Umbilical cord (tissue), 2 donors: ENCODE measurements at places on chromosomes 16 and 17. TPM values are rescaled to one million over a fixed set of nuclear protein-coding genes. Genes with fewer than 3 reads are reported as not detected.

- no peak for DNase-seq
Observed at GRCh38 chr16:87422106-87422505, 30.0 kb downstream of the MAP1LC3B start.

GRCh38 chr16:57704011-57704904, 9.7 kb downstream of the DRC7 start:
- DNase-seq: no peak

GRCh38 chr16:1791943-1792812, 1.3 kb downstream of the IGFALS start:
- DNase-seq: no peak

The CALCOCO2 gene
- 120 TPM for total RNA-seq

DNA sequence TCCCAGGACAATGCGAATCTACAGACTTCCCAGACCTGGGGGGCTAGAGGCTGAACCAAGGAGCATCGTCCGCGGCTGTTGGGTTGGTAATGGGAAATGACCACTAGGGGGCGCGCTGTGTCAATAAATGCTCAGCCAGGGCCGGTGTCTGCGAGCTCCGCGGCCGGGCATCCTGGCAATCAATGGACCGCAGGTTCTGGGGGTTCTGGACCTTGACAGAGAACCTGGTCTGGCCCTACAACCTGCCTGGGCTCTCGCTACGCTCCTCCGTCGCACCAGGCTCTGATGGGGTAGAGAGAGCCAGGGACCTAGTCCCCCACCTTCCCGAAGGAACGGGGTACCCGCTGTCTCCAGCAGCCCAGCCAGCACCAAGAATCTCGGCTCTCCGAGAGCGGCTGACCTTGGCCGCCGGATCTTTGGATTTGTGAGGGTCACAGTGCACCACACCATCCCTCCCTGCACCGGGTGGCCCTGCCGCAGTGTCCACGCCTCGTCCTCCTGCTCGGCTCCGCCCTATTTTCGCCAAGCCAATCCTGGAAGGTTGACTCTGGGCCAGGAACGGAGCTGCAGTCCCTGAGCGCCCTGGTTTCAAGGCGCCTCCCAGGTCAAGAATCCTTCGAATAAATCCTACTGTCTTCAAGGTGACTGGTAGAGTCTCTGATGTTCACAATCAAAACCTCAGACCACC, 20.4 kb upstream of the BEAN1 start:
- DNase-seq: peak; percentile 80

The CCL17 gene
- not detected for total RNA-seq

The SLC25A19 gene
- 43.1 TPM for total RNA-seq

GRCh38 chr17:57324060-57324459, 67.7 kb downstream of the MSI2 start:
- no peak for DNase-seq

GRCh38 chr16:78184238-78185183, 85.1 kb downstream of the WWOX start:
- peak; percentile 49 for DNase-seq

DNA sequence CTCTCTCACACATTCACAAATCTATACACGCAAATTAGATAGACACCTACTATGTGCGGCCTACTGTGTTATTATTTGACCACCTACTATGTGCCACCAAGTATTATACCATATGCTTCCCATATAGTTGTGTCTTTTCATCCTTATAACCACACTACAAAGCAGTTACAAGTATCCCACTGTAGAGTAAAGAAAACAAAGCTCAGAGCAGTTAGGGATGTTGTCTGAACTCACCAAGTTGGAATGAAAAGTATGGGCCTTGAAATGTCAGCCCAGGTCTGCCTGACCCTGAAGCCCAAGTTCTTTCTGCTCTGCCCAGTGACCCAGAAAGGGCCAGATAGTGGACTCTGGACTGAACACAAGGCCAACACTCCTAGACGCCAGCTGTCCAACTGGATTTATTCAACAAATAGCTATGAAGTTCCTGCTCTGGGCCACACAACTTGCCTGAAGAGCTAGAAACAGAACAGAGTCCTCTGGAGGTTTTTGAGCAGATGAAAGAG, 8.5 kb downstream of the KRT37 start:
- DNase-seq: no peak

DNA sequence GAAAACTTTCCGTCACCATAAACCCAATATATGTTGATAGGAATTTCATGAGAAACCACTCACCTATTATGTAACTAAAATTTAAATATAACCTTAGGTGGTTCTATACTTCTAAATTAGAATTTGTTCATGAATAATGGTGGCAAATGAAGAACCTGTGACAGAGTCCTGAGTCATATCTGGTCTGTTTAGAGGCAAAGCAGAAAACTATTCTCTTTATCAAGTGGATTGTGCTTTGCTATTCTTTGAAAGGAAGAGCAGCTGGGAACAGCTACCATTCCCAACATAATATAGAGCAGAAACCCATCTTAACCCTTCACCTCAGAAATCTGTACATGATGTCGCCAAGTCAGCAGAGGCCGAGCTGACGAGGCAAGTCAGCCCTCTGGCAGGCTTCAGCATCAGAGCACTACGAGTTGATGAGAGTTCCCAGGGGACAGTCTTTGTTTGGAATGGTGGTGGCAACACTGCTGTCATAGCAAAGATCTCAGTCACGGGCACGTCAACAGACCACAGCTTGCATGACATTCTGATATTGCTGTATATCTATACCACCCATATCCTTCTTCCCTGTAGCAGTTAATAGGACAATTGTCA, 631.9 kb upstream of the CA10 start:
- DNase-seq: no peak

DNA sequence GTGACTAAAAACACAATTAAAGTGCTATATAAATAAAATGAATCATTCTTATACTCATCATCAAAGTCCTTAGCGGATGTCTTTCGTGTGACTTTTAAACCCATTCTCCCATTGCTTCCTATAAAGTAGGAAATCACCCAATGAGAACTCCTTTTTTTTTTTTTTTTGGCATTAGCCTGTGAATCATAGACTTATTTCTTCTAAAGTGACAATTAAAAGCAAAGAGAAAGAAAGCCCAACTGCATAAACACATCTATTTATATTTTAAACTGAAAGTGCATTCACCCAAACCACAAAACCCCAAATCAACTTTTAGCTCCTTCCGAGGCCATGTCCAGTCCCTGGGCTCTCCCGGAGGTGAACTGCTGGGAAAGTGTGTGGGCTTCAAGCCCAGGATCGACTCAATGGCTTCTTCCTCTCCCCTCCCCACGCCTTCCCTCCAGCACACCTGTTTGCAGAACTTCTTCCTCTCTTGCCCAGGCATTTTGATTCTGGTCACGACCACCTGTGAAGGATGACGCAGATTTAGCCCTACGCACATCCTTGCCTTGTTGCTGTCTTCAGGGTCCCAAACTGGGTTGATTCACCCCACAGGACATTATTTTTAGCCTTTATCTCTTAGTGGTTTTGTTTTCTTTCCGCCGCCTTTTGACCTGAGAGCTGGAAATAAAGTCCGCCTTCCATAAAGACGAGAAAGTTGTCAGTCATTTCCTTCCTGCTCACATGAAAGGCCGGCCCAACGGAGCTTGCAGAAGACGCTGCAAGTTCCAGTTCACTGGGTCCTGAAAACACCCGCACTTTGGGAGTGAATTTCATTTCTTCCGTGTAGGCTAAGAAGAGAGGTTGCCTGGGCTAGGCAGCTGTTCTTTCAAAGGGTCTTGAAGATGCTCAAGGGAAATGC, 166.8 kb downstream of the MAP2K6 start:
- no peak for DNase-seq

GRCh38 chr17:46983782-46984181, 4.7 kb upstream of the RPRML start:
- no peak for DNase-seq

DNA sequence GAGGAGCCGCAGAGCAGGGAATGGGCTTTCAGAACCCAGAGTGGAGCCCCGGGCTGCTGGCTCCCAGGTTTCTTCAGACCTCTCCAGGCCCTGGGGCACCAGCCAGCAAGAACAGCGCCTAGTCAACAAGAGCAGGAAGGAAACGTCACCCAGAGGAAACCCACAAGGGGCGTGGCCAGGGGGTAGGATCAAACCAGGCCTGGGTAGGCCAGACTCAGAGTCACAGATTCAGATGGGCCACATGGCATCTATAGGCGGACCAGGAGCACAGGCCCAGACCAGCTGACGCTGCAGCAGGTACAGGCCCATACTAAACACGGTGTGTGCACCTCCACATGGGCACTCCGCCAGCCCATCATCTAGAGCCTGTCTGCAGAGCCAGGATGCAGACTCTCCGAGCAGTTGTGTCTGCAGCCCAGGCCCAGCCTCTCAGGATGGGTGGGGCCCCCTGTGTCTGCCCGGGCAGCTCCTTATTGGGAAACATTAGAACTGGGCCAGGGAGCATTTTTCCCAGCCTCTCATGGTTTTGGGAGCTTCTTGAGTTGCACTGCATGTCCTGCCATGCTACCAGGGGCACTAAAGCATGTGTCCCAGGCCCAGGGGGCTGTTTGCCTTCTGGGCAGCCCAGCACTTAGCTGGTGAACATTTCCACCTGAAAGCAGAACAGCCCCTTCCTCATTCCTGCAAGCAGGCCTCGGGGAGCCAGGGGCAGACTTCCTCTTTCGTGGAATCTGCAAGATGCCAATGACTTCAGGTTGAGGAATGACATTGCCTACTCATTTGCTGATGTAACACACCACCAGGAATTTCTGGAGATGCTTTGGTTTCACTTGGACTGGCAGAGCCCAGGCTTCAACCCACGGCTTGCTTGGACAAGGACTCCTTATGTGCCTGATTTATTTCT, at the start of gene NLRP1:
TSS of gene NLRP1 (minus strand) at position 127 of the 904 bp plus-strand sequence. CDS start 552 bp downstream, outside the sequence.
- DNase-seq: peak; percentile 87

GRCh38 chr17:33602981-33603380, 309.9 kb upstream of the ASIC2 start:
- no peak for DNase-seq

DNA sequence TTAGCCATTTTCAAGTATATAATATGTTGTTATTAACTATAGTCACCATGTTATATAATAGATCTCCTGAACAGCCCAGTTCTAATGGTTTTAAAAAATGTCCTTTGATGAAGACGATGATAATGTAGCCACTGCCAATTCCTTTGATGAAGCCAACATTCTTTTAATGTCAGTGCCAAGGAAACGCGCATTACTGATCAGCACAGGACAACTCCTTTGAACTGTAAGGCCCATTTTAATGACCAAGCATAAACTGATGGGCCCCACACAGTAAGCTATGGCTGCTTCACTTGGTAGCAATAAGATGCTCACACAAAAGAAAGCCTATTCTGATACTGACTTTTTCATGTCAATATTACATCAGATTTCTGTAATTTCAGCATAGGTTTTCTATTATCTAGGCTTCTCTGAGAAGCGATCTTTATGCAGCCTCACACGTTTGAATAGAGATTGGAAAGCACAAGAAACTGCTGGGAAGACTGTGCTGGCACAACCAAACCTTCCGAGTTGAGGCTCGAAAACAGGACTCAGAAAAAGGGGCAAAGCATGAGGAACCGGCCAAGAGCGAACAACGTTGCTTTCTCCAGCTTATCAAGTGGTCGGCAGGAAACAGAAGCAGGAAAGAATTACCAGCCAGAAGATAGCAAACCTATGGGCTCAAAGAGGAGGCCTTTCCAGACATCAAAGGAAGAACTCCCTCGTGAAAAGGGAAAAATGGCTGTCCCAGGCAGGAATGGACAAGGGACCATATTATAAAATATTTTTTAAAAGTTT, 19.4 kb downstream of the ERN1 start:
- DNase-seq: no peak

DNA sequence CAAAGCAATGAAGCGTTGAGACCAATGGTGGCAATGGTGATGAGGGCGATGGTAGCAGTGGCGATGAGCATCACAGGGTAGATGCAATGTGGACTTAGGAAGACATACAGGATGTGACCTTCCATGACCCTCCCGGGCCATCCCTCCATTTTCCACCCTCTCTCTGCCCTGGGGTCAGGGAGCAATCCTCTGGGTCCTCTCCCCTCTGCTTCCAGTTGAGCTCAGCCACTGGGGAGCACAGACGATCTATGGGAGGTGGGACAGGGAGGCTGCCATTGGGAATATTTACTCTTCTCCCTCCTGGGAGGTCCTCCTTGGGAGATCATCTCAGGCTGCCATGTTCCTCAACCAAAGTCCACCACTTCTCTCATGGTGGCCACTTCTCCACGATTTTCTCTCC, 260.7 kb upstream of the FOXF1 start:
- no peak for DNase-seq

- peak; percentile 40 for DNase-seq
Observed at GRCh38 chr17:4365628-4366326, 698 bp downstream of the UBE2G1 start.

The HOXB9 gene
- total RNA-seq: 0.24 TPM

The CTRB1 gene
- not detected for total RNA-seq

The CTRL gene
- total RNA-seq: 0.48 TPM

The KCNH4 gene
- not detected for total RNA-seq

- DNase-seq: peak; percentile 51
Observed at GRCh38 chr16:53922807-53923571, 219.0 kb downstream of the FTO start.

DNA sequence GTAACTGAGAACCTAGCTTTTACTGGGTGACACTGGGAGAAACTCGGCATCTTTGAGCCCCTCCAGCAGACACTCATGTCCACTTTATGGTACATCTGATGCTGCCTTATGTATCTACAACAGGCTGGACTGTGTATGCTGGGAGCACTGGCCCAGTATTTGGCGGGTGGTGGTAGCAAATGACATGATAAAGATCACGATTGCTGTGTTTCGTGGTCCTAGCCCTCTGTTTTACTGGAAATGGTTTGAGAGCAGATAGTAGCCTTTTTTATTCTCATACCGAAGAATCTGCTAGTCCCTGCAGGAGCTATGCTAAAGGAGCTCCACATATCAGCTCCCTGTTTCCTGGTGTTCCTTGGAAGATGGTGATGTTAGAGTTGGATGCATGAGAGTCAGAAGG, 150.3 kb downstream of the CCDC182 start:
- no peak for DNase-seq

The TMC7 gene
- 1.9 TPM for total RNA-seq

The IL34 gene
- 22.6 TPM for total RNA-seq

The VAT1L gene
- 58.0 TPM for total RNA-seq

DNA sequence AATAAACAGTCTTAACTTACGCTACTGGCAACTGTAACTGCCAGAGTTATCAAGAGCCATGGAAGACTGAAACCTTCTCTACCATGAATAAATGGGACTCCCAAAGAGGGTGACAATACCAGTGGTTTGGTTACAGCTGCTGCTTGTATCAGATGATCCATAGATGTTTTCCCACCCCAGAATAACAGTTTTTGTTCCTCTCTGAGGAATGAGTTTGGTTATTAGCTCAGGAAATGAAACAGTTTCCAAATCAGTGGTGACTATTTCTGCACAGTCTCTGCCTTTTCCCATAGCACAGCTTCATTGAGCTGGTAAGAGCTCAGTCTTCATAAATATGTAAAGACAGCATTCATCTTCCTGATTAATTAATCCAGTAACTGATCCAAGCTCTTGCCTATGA, 14.0 kb upstream of the HYDIN start:
- DNase-seq: no peak

The TP53TG3C gene
- not detected for total RNA-seq

The HAS3 gene
- 10.4 TPM for total RNA-seq

DNA sequence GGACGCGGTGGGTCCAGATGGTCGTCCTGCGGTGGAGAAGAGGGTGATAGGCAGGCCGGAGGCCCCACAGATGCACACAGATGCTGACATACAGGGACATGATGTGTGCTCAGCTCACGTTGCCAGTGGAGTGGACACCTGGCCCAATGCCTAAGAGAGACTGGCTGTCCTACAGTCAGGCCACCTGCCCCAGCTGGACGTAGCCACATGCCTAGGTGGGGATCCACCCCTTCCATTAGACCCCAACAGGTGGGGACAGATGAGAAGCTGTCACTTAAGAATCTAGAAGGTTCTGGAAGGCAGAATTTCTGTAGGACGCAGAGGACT, 117.6 kb upstream of the ZNF750 start:
- no peak for DNase-seq

The SOCS1 gene
- 16.4 TPM for total RNA-seq

- no peak for DNase-seq
Observed at GRCh38 chr17:61066062-61066461, 333.6 kb upstream of the TBX2 start.

The DNAAF1 gene
- 1.7 TPM for total RNA-seq
